Dorsolateral prefrontal cortex (tissue), 122 donors: ENCODE measurements at places on chromosomes 13 and 19. TPM values are rescaled to one million over a fixed set of nuclear protein-coding genes. Genes with fewer than 3 reads are reported as not detected.

DNA sequence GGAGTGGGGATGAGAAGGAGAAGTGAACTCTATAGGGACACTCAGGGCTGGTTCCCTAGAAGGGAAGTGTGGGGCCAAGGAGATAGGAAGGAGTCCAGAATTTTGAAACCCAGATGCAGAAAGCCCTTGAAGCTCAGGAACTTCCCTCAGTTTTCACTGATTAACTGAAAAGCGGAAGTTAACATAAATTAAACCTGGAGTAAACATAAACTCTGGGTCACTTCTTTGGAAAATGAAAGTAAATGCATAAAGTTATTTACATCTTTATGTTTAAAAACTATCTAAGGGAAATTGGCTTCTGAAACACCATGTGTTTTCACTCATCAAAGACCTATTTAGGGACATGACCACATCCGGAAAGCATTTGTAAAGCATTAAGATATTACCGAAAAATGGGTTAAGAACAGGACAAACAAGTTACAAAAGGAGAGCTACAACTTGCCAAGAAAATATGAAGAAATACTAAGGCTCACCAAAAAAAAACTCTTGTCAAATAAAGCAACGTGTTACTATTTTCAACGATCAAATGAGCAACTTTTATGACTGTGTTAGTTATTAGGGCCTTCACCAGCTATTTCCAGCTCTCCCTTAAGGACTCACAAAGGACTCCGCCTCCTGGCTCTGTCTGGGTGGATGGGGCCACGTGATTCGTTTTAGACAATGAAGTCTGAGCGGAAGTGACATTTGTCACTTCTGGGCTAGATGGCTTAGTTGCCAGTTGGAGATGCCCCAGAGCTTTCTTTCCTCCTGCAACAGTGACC lies 439.1 kb upstream of the ZNF507 start:
- DNase-seq = no peak

The NKPD1 gene
- 0.58 TPM for total RNA-seq

DNA sequence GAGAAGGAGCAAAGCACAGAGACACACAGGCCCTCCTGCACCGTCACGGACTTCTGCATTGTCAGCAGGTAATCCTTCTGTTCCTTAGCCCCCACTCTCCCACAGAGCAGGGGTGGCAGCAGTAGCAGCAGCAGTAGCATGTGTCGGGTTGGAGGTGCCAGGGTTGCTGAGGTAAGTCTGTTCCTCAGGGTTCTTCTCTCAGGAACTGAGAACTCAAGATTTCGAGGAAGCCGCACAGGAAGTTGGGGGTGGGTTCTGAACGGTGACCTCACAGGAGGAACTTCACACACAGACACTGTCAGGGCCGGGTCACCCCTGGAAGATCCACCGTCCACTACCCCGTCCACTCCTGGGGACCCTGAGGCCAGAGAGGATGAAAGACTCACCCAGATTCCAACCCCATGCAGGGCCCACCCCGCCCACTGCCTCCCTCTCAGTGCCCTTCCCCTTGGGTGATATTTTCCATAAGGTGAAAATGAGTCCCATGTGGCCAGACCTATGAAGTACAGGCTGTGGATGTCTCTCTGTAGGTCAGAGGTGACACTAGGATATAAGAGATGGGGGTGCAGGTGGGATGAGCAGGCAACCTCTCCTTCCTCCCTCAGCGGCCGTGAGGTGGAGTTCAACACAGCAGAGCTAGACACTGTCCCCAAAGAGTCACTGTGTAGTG lies at the start of gene SIGLEC12:
TSS of gene SIGLEC12 (minus strand) at position 207 of the 670 bp plus-strand sequence. CDS start at position 140, 67 bp downstream.
- DNase-seq = peak; percentile 38

DNA sequence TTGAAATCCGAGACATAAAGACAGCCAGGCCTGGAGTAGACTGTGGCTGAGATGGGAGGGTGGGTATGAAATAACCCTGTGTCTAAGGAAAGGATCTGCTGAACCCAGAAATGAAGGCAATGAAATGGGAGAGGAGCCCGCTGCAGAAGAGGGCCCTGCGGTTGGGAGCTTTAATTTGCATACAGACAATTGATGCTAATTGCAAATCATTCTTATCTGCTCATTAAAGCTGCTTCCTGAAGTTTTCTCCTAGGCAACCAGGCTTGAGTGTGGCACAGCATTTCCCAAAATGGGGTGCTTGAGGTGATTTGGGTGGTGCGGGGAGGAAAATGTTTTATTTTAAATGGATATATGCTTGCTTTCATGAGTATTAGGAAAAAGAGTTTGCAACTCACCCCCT lies 55.4 kb downstream of the DPF1 start:
- DNase-seq = no peak

The KANK3 gene
- total RNA-seq = 13.2 TPM

- peak; percentile 58 for DNase-seq
Measured at GRCh38 chr19:30419568-30420180, 47.5 kb downstream of the ZNF536 start.

DNA sequence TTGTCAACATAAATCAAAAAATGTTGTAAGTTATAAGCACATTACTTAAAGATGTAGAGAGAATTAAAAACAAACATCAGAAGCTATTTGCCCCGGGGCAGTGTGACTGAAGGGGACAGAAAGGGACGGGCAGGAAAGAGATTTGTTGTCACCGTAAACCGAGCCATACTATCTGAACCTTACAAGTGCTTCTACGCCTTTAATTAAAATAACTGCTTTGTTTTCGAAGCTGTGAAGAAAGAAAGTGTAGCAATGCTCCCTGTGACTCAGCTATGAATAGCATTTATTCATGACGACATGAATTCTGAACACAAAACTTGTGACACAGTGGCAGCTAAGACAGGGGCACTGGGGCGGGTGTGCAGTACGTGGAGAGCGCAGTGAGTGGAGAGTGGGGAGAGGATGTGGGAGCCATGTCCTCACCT lies 30.0 kb downstream of the ZNF787 start:
- peak; percentile 49 for DNase-seq

DNA sequence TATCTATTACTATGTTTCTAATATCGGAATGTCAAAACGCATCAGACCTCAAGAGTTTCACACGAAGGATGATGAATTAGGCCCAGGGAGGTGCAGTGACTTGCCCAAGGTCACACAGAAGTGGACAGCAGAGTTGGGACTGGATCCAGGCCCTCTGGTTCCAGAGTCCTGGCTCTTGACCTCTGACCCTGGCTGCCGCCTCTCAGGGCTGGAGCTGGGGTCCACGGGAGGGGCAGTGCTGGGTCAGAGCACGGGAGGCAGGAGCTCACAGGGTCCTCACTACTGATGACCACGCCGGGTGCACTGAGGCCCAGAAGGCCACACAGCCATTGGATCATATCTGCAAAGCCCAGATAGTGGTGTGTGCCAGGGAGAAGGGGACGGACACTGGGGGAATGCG lies 9.2 kb upstream of the ASPDH start:
- no peak for DNase-seq

- no peak for DNase-seq
Measured at GRCh38 chr19:17455308-17456123, 5.2 kb downstream of the NXNL1 start.

DNA sequence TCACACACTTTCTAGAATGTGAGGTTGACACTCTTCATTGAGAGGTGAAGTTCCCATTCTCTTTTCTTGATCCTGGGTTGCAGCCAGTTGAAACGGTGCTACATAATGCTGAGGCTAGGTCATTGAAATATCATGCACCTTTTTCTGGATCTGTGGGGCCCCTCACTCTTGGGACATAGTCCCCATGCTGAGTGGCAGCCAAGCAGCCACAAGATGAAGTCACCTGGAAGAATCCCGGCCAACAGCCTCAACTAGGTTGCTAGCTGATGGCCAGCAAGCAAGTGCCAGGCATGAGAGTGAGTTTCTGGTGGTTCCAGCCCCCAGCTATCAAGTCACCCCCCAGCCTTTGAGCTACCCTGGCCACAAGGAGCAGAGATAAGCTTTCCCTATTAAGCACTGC lies 148.5 kb upstream of the TSHZ3 start:
- no peak for DNase-seq

DNA sequence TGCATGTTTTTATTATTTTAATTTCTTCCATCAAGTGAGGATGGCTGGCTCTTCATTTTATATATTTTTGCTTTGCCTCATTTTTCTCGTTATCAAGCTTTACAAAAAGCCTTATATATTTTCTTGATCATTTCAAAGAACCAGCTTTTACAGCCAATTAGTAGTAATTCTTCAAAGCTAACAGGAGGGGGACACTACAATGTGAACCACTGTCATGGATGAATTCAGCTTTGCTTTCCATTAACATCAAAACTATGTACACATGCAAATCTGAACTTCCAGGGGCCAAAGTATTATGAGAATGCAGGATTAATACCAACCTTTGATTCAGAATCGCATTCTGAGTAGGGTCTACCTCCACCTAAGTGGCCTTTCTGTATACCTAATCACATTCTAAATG lies 11.1 kb downstream of the UQCRFS1 start:
- DNase-seq = no peak

GRCh38 chr13:83905641-83906040 lies 23.4 kb upstream of the SLITRK1 start:
- no peak for DNase-seq

- no peak for DNase-seq
Measured at GRCh38 chr19:18503971-18504885, 17.6 kb downstream of the ELL start.

The DCLK1 gene
- total RNA-seq = 148 TPM
